ENCODE measurements at places on chromosomes 11 and 22.

DNA sequence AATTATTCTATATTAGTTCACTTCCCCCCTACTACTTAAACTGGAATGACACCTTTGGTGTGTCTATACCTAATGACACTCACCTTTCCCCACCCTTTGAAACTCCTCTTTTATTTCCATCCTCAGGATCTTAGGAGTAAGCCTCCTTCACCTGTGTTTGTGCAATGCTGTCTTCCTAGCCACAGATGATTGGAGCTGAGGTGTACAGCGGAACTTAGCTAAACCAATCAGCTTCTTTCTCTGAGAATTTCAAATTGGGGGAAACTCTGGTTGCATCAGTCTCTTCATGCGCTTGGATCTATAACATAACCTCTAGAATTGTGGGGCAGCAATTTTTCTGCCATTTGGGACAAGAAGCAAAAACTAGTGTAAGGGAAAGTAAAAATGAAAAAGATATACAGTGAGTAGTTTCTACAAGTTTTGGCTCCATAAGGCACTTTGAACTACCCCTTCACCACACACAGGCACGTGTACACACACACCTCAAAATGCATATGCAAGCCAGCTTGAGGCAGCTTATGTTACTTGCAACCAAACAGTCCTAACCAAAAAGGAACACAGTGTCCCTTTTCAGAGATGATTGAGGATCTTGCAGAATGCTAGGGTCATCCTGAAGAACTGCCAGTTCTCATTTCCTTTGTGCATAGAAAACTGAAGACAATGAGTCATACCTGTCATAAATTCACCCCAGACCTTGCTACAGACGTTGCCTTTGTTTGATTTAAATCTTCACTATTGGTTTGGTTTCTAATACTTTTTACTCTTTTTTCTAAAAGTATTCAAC lies 36.0 kb upstream of the LDLRAD3 start:
- DNase-seq: no peak

DNA sequence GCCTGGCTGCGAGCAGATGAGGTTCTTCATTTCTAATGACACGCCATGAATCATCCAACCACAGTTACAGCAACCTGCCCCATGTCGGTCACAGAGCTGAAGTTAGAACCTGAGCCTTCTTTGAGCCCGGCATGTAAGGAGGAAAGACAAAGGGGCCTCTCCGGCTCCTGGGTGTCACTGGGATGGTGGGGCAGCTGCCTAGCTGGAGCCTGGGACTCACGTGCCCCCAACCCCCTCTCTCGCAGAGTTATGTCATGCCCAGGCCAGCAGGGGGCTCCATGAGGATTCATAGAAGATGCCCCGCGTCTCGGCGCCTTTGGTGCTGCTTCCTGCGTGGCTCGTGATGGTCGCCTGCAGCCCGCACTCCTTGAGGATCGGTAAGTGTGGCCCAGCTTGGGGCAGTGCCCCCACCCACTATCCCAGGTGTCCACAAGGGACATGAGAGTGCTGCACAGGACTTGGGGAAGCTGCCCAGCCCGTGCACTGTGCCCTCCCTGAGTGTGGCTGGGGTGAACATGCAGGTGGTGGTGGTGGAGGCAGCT lies 148.5 kb downstream of the GRIK4 start:
- no peak for DNase-seq

DNA sequence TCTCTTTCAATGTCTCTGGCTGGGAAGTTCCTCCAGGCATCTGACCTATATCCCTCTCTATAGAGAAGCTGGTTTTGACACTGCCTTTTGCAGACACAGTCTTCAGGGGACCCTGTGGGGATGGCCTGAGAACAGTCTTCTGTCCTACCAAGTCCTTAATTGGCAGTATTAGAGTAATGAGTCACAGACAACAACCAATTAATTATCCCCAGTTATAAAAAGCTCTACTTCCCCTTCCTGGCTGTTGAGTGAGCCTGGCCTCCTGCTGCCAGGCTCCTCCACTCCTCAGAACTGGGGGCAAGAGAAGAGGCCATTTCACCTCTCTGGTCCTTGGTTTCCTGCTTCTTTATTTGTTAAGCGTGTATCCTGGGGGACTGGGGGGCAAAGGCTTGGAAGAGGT lies 41.2 kb upstream of the KLHL35 start:
- no peak for DNase-seq

GRCh38 chr11:62000539-62001446 lies 33.4 kb upstream of the FTH1 start:
- DNase-seq: no peak

GRCh38 chr22:49765091-49765771 lies 62.4 kb downstream of the BRD1 start:
- no peak for DNase-seq

DNA sequence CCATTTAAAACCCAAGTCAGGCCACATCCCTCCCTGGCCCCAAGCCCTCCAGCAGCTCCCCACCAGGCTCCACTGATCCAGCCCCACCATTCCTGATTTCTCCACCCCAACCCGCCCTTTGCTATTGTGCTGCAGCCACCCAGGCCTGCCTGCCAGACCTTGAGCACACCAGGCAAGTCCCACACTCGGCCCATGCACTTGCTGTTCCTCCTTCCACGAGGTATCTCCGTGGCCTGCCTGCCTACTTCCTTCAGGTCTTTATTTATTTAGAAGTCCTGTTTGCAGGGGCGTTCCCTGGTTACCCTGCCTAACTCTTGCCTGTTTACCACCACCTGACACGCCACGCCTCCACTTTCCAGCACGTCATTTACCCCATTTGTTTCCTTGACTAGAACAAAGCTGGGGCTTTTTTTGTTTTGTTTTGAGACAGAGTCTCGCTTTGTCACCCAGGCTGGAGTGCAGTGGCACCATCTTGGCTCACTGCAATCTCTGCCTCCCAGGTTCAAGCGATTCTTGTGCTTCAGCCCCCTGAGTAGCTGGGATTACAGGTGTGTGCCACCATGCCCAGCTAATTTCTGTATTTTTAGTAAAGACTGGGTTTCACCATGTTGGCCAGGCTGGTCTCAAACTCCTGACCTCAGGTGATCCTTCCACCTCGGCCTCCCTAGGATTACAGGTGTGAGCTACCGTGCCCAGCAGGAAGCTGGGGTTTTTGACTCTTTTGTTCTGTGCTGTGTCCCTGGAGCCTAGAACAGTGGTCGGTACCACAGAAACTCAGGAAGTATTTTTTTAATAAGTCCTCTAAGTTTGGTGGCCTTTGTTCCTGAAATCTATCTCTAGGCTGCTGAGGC lies 6.7 kb downstream of the CENPM start:
- peak; percentile 97 for DNase-seq

Measured in stimulated activated naive CD4-positive, alpha-beta T cell treated with Interleukin-2 at 50 U/mL for 16 hours (primary cell).